HepG2 (cell line): ENCODE measurements at places on chromosomes 6 and 20.

GRCh38 chr6:48048451-48049146, 62.4 kb downstream of the PTCHD4 start:
- DNase-seq = no peak

DNA sequence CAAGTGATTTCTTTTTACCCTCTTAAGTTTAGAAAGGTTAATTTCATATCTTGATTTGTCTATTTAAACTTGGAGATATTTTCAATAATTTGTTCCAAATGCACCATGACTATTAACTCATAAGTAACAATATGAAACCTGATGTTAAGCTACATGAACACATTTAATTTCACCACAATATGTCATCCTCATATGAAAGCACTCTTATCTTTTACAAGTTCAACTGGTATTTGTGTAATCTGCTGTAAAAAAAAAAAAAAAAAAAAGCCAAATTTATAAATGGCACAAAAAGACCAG, 110.4 kb downstream of the HFE start:
- no peak for DNase-seq

DNA sequence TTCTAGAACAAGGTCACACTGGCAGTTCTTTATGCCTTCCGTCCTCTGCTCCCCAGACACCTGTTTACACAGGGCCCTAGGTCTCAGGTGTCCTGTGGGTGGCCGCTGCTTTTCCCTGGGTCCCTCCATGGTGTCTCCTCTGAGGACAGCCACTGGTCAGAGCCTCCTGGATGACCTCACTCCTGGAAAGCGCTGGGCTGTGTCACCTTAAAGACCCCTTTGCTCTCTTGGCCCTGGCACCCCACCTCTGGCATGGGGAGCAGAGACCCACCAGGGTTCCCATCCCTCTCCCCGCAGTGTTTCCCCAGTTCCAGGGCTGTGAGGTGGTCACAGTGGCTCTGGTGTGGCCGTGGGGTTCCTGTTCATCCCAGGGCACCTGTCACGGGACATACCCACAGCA, 33.9 kb downstream of the NTSR1 start:
- DNase-seq = no peak

- no peak for DNase-seq
These were observed 88.0 kb upstream of the TULP1 start for GRCh38 chr6:35600659-35601125.

DNA sequence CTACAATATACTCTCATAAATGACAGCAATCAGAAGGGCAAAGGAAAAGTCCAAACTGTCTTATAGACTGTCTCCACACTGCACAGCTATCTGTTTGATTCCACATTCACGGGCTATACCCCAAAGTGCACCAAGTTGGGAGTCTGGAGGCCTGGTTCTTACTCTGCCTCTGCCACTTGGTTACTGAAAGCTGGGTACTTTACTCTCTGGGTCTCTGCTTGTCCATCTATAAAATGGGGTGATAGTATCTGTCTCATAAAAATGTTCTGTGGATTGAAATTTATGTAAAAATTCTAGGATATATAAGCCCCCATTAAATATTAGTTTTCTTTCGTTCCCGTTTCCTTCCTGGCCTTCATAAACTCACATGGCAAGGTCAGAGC, 86.5 kb downstream of the CD164 start:
- DNase-seq = no peak

GRCh38 chr20:62953839-62954703, 1.6 kb downstream of the SLC17A9 start:
- DNase-seq = peak; percentile 95

DNA sequence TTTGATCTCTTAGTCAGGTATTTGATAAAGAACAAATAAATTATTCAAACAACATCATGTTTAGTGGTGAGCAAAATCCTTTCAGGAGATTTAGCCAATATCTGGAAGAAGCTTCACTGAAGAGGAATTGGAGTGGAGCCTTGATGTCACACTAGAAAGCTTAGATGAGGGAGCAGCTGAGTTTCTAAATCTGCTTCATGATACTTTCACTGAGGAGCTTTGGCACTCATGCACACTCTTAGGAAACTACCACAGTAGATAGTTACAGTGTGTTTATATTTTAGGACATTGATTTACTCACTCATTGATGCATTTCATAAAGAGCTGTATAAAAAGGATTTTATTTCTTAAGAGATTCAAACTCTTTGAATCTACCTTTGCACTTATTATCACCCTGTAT, 366.2 kb upstream of the BTBD3 start:
- no peak for DNase-seq
